Suprapubic skin (tissue), 4 donors: ENCODE measurements at places on chromosomes 7 and 10.

GRCh38 chr7:88357781-88358525 is 51.3 kb upstream of the STEAP4 start:
- no peak overlapping the region for H3K27ac ChIP-seq
- H3K4me1 ChIP-seq, result peaks cover 7% of the 10 kb centered on the region
- no peak for DNase-seq
- no peaks in the 10 kb centered on the region for H3K36me3 ChIP-seq
- no peak overlapping the region for H3K4me3 ChIP-seq
- no peaks in the 10 kb centered on the region for H3K27me3 ChIP-seq

- no peak overlapping the region for H3K27ac ChIP-seq
- H3K36me3 ChIP-seq, result no peaks in the 10 kb centered on the region
- H3K4me3 ChIP-seq, result no peak overlapping the region
- DNase-seq, result no peak
Observed at GRCh38 chr7:82677493-82677892, 233.9 kb upstream of the CACNA2D1 start.

GRCh38 chr10:131851346-131851745 is 49.5 kb upstream of the PPP2R2D start:
- no peak overlapping the region for H3K27ac ChIP-seq
- peaks cover 23% of the 10 kb centered on the region for H3K27me3 ChIP-seq
- H3K4me3 ChIP-seq, result no peak overlapping the region
- no peaks in the 10 kb centered on the region for H3K4me1 ChIP-seq
- no peaks in the 10 kb centered on the region for H3K36me3 ChIP-seq
- no peak for DNase-seq

DNA sequence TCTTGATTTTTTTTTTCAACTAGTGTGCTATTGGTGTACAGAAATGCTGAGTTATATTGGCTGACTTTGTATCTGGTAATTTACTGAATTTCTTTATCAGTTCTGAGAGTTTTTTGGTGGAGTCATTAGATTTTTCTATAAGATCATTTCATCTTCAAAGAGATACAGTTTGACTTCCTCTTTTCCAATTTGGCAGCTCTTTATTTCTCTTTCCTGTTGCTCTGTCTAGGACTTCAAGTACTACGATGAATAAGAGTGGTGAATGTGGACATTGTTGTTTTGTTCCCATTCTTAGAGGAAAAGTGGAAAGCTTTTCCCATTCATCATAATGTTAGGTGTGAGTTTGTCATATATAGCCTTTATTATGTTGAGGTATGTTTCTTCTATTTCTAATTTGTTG is 50.2 kb downstream of the LOXL4 start:
- no peak overlapping the region for H3K27ac ChIP-seq
- DNase-seq, result no peak
- H3K4me3 ChIP-seq, result no peak overlapping the region
- peaks cover 7% of the 10 kb centered on the region for H3K4me1 ChIP-seq
- peaks cover 4% of the 10 kb centered on the region for H3K36me3 ChIP-seq
- H3K27me3 ChIP-seq, result no peaks in the 10 kb centered on the region

GRCh38 chr10:71970331-71970730 is 6.1 kb downstream of the CHST3 start:
- DNase-seq, result no peak
- peak overlapping the region; percentile 78 for H3K27ac ChIP-seq
- H3K4me1 ChIP-seq, result peaks cover 93% of the 10 kb centered on the region
- no peaks in the 10 kb centered on the region for H3K36me3 ChIP-seq
- H3K4me3 ChIP-seq, result peak overlapping the region; percentile 18
- H3K27me3 ChIP-seq, result no peaks in the 10 kb centered on the region

DNA sequence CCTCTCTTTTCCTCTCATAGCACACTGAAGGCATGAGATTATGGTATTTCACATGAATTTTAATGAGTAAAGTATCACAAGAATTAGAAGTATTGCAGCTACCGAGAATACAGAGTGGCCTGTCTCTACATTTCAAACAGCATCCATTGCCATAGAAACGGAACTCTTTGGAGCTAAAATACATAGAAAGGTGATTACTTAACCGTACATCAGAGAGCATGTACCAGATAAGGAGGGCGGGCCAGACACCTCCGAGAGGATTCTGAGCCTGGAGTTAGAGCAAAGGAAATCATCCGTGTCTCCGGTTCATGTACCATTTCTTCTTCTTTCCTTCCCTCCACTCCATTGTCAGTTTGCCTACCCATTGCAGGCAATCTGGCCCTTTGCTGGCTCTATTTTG is 196.7 kb downstream of the KLF6 start:
- DNase-seq, result no peak
- no peaks in the 10 kb centered on the region for H3K27me3 ChIP-seq
- H3K36me3 ChIP-seq, result no peaks in the 10 kb centered on the region
- no peaks in the 10 kb centered on the region for H3K4me1 ChIP-seq
- H3K27ac ChIP-seq, result no peak overlapping the region

DNA sequence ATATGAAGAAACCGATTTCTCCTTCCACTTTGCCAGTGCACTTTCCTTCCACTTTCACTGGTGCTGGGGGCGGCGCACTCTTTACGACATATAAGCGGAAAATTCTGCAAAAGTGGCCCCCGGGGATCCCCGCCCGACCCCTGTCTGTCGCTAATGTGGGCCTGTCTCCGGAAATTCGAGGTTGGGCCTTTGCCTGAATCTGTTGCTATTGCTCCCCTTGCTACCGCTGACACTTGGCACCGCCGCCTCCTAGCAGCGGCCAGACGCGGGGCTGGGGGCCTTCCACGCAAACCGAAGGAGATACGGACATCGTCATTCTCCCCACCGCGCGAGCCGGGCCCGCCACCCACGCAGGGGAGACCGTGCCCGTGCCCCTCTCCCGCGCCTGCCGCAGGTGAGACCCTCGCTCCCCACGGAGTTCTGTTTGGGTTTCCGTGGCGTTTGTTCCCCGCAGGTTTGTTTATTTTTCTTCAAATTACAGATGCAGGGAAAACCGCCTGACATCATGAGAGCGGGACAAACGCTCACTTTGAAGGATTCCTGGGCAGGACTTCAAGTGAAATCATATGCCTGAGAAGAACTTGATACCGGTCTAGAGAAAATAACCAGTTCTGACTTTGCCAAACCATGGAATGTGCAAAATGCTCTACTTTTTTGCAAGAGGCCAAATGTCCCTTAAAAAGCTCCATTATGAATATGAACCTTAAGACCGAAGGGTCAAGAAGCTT is 5.0 kb downstream of the TWIST1 start:
- H3K4me1 ChIP-seq, result peaks cover 25% of the 10 kb centered on the region
- peak overlapping the region; percentile 88 for H3K27ac ChIP-seq
- peaks cover 89% of the 10 kb centered on the region for H3K27me3 ChIP-seq
- H3K36me3 ChIP-seq, result no peaks in the 10 kb centered on the region

- H3K4me3 ChIP-seq, result no peak overlapping the region
- DNase-seq, result no peak
- H3K36me3 ChIP-seq, result no peaks in the 10 kb centered on the region
- no peaks in the 10 kb centered on the region for H3K27me3 ChIP-seq
- H3K27ac ChIP-seq, result no peak overlapping the region
Observed at GRCh38 chr10:84783386-84783785, 455.0 kb downstream of the CCSER2 start.

DNA sequence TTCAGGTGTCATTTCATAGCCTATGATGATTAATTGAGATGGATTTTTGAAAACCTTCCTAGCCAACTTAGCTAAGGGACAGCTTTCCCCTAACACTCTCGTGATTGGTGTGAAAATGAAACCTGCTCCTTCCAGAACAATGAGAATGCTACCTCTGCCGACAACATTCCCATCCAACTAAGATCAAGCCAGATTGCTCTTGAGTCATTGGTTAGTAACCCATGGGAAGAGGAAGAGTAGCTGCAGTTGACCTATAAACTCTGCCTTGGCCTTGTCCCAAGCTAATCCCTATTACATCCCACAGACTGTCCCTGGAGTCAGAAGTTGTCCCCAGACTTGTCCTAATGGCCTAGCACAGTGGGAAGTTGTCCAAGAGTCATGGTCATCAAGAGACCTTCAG is 80.5 kb upstream of the SVIL start:
- no peak for DNase-seq
- H3K27me3 ChIP-seq, result no peaks in the 10 kb centered on the region
- H3K4me1 ChIP-seq, result peaks cover 15% of the 10 kb centered on the region
- no peak overlapping the region for H3K4me3 ChIP-seq
- no peak overlapping the region for H3K27ac ChIP-seq
- H3K36me3 ChIP-seq, result no peaks in the 10 kb centered on the region

GRCh38 chr7:141281311-141281710 is 207.4 kb downstream of the TMEM178B start:
- H3K4me1 ChIP-seq, result no peaks in the 10 kb centered on the region
- no peak overlapping the region for H3K4me3 ChIP-seq
- no peaks in the 10 kb centered on the region for H3K36me3 ChIP-seq
- no peaks in the 10 kb centered on the region for H3K27me3 ChIP-seq

GRCh38 chr7:418636-419280 is 100.9 kb downstream of the PDGFA start:
- no peaks in the 10 kb centered on the region for H3K4me1 ChIP-seq
- no peak overlapping the region for H3K27ac ChIP-seq
- H3K36me3 ChIP-seq, result no peaks in the 10 kb centered on the region

- H3K27ac ChIP-seq, result peak within 1 kb of the TSS; percentile 91
- H3K4me3 ChIP-seq, result peak within 1 kb of the TSS; percentile 86
- H3K27me3 ChIP-seq, result no peaks in the 10 kb centered on the region
- peaks cover 38% of the 10 kb centered on the region for H3K4me1 ChIP-seq
Observed at GRCh38 chr7:129224251-129225205, at the start of gene AHCYL2. AHCYL2 (plus strand) TSS chr7:129225030.

DNA sequence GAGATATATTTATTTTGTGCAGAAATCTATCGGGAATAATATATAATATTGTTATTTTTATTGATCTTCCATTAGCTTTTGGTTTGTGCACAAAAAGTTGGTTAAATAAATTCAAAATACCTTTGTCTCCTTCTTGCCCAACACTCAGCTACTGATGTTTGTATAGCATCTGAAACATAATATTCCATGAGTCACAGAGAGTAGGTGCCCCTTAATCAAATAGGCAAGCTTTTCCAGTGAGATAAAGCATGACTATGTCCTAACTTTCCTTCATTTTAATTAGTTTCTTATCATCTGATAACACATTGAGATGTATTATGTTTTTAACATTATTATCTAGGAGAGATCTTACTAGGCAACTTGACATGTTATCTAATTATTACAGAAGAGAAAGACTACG is 432.2 kb downstream of the KIF20B start:
- H3K27me3 ChIP-seq, result no peaks in the 10 kb centered on the region
- H3K4me1 ChIP-seq, result no peaks in the 10 kb centered on the region
- no peak for DNase-seq
- no peaks in the 10 kb centered on the region for H3K36me3 ChIP-seq
- no peak overlapping the region for H3K27ac ChIP-seq
- no peak overlapping the region for H3K4me3 ChIP-seq

DNA sequence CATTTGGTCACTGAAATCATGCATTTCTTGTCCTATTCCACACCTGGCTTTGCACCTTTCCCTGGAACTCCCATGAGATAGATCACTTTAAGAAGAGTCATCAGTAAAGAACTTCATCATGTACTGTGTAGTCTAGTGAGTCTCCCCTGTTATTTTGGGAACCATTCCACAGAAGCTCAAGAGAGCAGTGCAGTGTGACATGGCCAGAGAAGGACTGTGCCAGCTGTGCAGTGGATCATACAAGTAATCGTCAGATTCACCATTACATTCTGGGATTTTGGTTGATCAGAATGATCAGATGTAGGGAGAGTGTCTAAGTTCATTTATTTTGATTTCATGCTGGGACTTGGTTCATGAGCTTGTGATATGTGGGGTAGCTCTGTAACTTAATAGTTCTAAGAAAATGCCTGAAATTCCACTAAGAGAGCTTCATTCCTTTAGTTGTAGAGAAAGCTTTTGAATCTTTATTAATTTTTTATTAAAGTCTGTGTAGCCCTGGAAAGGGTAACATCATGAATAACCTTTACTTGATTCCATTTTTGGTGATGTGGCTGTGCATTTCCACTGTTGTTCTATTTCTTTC is 166.8 kb downstream of the SUGCT start:
- no peak overlapping the region for H3K27ac ChIP-seq
- DNase-seq, result no peak
- H3K27me3 ChIP-seq, result no peaks in the 10 kb centered on the region
- no peaks in the 10 kb centered on the region for H3K36me3 ChIP-seq

- no peaks in the 10 kb centered on the region for H3K4me1 ChIP-seq
- H3K27ac ChIP-seq, result no peak overlapping the region
- peaks cover 4% of the 10 kb centered on the region for H3K27me3 ChIP-seq
- peak; percentile 52 for DNase-seq
- H3K4me3 ChIP-seq, result no peak overlapping the region
Observed at GRCh38 chr7:155980841-155981240, 168.6 kb upstream of the SHH start.

- no peaks in the 10 kb centered on the region for H3K27me3 ChIP-seq
- no peak overlapping the region for H3K4me3 ChIP-seq
- no peaks in the 10 kb centered on the region for H3K36me3 ChIP-seq
- no peak overlapping the region for H3K27ac ChIP-seq
Observed at GRCh38 chr7:91107460-91107859, 156.8 kb upstream of the FZD1 start.

GRCh38 chr7:10655031-10655430 is 318.6 kb upstream of the PHF14 start:
- H3K27me3 ChIP-seq, result no peaks in the 10 kb centered on the region
- H3K4me3 ChIP-seq, result no peak overlapping the region
- DNase-seq, result no peak
- H3K36me3 ChIP-seq, result no peaks in the 10 kb centered on the region

- H3K27me3 ChIP-seq, result no peaks in the 10 kb centered on the region
- peak overlapping the region; percentile 97 for H3K27ac ChIP-seq
- no peaks in the 10 kb centered on the region for H3K36me3 ChIP-seq
- no peak for DNase-seq
- peak overlapping the region; percentile 79 for H3K4me3 ChIP-seq
Observed at GRCh38 chr10:119597405-119598186, 832 bp upstream of the TIAL1 start.

DNA sequence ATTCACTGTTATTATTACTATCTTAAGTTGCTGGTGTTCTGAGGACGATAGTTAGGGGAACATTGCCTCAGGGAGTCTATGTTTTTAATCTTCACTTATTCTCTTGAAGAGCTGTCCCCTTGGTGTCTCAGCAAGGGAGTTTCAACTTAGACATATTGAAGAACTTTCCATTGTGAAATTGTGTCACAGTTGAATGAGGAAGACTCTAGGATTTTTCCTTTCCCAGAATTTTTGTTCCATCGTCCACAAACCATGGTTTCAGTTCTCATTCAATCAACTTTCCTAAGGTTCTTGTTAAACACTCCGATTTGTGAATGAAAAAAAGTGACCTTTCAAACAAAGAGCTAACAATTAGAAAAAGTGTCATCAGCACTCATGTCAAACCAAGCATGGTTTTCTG is 128.3 kb downstream of the GATA3 start:
- no peak overlapping the region for H3K4me3 ChIP-seq
- no peaks in the 10 kb centered on the region for H3K4me1 ChIP-seq
- no peak for DNase-seq
- H3K27ac ChIP-seq, result no peak overlapping the region
- H3K27me3 ChIP-seq, result no peaks in the 10 kb centered on the region
